8988T (cell line): ENCODE measurements at places on chromosomes 13 and 19.

- no peak for DNase-seq
Observed at GRCh38 chr19:45153339-45154063, 7.3 kb downstream of the NKPD1 start.

DNA sequence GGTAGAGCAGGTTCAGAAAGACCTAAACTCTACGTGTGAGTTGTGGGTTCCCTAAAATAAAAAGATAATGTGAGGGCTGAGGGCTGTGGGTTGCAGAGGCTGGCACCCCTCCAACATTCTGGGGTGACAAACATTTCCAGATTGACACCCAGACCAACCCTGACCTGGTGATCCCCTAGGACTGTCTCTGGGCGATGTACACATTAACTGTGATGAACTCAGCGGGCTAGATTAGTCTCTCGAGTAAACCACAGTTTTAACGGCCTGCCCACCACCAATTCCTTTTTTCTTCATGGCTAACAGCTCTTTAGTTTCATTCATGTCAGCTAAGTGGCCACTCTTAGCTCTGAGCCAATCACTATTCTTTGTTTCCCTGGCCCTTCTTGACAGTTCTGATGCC lies 24.8 kb downstream of the SIAH3 start:
- DNase-seq, result no peak

DNA sequence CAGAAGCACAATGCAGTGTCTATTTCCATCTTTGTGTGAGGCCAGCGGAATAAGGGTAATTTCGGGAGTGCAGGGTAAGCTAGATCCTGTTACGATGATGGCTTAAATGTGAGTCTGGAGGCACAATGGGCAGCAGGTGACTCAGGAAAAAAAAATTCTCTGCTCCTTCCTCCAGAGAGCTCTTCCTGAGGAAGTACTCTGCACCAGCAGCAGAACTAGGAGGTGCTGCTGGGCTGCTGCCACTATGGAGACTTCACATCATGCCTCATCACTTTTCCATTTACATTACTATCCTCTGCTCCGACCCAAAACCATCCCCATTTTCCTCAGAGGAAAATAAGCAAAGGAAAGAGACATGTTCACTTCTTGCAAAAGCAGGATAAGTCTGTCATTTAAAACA lies 282.0 kb downstream of the DNAJC15 start:
- DNase-seq, result no peak

DNA sequence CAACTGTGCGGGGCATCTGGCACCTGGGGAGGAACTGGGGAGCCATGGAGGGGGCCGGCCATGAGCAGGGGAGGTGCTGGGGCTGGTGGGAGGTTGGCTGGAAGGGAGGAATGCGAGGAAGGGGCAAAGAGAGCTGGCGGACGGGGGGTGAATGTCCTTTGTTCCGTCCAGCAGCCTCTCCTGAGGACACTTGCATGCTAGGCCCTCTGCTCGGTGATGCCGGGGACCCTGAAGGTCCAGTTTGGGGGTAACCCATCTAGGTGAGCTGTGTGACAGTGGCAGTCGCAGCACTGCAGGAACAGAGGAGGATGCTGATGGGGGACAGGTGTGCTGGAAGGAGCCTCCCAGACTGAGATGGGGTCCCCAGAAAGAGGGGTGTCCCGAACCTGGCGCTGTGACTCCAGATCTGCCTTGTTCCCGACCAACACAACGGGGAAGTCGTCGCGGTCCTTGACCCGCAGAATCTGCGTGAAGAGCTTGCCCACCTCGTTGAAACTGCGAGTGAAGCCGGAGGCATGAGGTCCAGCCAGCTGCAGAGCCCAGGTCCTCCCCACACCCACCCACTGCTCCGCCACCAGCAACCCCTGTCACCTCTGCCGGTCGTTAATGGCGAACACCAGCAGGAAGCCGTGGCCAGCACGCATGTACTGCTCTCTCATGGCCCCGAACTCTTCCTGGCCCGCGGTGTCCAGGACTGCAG lies 3.6 kb downstream of the RRAS start:
- no peak for DNase-seq

DNA sequence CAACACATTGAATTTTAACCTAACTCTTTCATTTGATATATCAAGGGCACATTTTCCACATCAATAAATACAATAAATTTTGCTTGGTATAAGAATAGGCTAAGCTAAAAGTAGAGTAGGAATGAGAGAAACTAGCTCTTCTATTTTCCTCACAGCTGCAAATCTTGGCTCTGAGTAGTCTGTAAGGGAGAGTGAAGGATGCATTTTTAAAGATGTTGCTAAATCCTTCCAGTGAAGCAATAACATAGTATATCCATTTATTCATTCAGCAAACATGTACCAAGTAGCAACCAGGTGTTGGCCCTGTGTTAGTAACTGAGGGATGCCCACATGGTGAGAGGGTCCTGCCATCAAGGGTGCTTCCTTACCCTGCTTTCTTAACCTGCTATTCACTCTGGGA lies 799.9 kb downstream of the PCDH9 start:
- no peak for DNase-seq

DNA sequence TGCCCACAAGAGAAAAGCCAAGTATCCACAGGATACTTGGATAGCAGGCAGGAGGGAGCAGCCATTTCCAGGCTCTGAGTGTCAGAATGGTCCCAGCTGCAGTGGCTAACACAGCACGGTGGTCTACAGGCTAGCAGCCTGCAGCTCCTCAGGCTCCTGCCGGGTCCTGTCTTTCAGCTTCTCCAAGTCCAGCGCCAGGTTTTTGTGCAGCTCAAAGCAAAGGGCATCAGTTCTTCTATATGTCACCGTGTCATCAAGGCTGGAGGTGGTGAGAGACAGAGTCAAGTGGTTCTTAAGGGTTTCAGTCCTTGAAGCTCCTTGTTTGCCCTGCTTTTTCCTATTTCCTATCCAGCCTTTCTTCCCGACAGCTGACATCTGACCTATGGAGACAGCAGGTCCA lies 188.6 kb downstream of the NUFIP1 start:
- no peak for DNase-seq

- DNase-seq, result no peak
Observed at GRCh38 chr13:39777021-39777420, 121.6 kb downstream of the COG6 start.
